ENCODE measurements at places on chromosomes 3 and 15.

DNA sequence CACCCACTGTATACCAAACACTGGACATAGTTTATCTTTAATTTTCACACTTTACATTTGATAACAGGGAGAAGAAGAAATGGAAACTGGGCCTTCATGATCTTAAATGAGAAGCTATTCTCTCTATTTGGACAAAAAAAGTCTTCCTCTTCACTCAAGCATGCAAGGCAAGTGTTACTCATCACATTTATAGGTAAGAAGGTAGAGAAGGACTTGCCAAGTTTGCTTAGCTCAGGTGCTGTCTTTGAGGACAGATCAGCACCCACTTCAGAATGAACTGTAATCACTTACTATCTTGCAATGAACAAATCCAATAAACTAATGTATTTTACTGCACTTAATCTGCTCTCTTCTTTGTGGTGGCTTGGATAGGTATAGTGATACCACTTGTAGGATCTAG lies 1.1 kb upstream of the MYH15 start:
- DNase-seq = no peak

DNA sequence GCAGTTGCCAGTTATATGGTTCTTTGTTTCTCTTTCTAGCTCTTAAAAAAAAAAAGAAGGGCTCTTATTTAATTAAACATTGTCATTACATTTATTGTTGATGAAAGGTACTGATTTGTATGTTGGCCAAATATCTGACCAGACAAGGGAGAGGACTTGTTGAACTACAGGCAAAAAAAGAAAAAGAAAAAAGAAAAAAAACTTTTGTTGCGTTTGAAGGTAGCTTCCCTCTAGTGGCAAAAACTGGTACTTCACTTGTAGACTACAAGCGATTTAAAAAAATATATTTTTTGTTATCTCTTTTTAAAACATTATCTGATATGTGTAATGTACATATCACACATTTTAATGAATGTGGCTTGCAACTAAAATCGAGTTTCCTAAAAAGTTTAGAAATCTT lies 280.6 kb downstream of the ROBO2 start:
- DNase-seq = no peak

- no peak for DNase-seq
These were observed 907.4 kb downstream of the NTRK3 start for GRCh38 chr15:87349181-87349580.

DNA sequence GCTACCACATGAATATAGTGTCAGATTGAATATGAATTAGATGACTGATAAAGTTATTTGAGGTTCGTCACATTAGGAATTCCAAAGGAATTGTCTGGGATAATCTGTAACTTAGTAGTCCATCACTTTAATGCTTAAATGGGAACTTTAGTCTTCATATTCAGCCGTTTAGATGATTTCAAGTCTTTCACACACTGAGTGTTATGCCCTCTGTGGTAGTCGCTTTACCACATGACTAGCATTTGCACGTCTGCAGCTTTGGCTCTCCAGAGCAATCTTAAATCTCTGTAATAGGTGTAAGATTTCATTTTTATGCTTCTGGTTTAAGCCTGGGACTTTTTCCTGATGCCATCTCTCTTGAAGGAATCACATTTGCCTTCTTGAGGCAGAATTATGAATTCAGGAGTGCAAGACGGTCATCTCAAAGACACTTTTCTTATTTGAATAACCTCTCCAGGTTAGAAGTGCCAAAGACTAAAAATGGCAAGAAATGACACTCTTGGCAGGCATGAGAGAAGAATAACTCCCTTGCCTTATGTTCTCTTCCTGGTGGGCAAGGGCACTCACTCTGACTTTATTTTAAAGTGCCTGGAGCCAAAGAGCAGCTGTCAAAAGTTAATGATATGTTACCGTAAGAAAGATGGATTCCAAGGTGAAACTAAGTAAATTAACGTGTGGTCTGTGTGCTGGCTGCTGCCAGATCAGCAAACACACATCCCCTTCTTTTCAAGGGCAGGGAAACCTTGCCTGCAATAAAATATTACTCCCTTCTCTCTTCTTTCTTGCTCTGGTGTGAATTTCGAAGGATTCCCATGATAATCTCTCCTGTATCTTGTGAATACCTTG lies 153.3 kb downstream of the B3GALNT1 start:
- DNase-seq = no peak

- DNase-seq = no peak
These were observed 87.2 kb upstream of the TPRG1 start for GRCh38 chr3:189084620-189085019.
